Mesenchymal stem cell (in vitro differentiated cells and primary cell): ENCODE measurements at places on chromosomes 1 and 21.

DNA sequence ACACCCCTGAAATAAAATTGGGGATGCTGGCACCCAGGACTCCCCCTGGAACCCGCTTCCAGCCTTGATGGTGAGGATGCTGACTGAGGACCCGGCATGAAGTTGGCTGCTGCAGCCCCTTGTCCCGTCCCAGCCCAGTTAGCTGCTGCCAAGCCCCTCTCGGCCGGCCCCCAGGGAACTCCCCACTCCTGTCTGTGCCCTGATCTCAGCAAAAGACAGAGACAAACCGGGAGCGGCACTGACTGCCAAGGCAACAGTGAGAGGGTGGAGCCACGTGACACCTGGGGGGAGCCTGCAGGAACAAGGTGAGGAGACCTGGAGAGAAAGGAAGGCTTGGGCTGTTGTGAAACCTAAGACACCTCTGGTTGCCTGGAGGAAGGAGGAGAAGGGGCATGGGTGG, 24.7 kb downstream of the CASZ1 start:
- no peak for DNase-seq

DNA sequence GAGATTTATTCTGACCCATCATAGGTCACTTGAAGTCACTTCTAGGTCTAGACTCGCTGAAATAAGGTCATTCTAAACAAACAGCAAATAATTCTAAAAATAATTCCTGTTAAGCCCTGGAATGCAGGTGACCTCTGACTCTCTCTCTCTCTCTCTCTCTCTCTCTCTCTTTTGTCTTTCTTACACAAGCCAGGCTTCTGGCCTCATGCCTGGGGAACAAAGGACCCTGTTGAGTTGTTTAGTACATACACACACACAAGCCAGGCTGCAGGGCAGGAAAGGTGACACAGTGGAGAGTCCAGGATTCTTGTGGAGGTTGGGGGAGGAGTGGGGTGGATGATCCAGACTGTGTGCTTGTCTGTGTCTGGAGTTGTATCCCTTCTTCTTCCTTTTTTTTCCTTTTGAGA, 4.0 kb upstream of the MEX3A start:
- DNase-seq, result peak; percentile 86

GRCh38 chr1:234154320-234155251, 218.7 kb upstream of the COA6 start:
- peak; percentile 68 for DNase-seq

DNA sequence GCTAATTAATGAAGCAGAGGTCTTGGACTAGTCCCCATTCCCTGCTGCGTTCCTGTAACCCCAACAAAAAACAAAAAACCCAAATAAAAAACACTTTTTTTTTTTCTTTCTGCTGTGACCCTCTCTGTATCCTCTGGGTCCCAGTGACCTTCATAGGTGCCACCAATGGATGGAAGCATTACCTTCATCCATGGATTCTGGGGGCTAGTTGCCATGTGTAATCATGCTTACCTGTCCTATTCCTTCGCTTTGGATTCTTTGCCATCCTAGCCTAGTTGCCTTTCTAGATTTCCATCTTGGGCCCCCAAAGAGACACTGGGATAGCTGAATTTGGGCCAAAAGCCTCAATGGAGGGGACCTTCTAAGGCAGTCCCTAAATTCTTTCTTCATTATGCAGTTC, 1208.7 kb downstream of the BRINP3 start:
- DNase-seq, result no peak

- DNase-seq, result peak; percentile 56
Observed at GRCh38 chr1:230215031-230215430, 148.0 kb downstream of the GALNT2 start.

- DNase-seq, result no peak
Observed at GRCh38 chr1:236548452-236548851, 24.7 kb downstream of the LGALS8 start.

GRCh38 chr1:115531631-115532264, 110.0 kb upstream of the VANGL1 start:
- DNase-seq, result no peak

DNA sequence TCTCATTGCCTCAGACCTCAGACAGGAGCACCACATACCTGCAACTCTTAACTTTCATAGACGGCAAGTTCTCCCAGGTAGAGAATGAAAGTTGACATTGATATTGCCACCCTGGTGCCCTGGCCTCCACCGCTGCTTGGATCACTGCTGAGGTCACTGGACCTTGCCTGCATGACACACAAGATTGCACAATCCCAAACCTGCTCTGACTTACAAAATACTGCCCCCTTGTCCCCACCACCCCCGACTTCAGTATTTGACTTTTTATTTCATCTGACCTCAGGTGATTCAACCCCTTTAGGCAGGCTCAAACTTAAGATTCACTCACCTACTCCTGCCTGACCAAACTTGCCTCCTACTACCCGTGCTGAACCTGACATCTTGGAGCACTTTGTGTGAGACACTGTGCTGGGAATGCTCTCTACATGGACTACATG, 43.1 kb upstream of the S1PR1 start:
- no peak for DNase-seq

DNA sequence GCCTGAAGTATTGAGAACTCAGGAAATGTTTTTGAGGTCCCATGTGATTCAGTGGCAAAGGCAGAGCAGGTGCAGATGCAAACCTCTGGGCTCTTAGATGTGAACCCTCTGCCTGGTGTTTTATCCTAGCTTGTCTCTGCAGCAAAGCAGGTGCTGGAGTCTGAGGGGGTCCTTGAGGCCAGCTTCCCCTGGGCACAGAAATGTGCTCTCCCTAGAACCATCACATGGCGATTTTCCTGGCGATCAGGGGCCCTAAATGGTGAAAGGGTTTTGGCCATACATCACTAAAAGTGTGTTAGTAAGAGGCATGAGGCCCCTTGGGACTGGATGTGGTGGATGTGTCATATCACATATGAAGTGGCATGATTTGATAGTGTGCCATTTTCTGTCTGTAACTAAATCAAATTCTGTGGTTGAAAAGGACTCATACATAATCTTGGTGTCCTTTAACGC, 144.8 kb downstream of the ST6GALNAC3 start:
- no peak for DNase-seq

- DNase-seq, result no peak
Observed at GRCh38 chr1:24575905-24576587, 20.2 kb downstream of the NCMAP start.

DNA sequence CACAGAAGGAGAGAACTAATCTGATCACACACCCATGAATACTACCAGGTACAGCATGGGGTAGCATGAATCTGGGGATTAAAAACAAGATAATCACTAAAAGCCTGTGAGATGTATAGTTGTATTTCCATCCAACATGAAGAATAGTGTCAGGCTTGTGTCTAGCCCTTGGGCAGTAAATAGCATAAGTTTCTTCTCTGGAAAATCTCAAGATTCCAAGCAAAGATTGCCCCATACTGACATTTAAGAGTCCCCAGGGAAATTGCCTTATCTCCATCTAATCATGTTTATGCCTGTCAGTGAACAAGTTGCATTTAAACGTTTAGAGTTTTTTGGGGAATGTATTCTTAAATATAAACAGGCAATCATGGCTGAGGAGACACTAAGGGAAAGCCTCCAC, 109.2 kb upstream of the SERTAD4 start:
- peak; percentile 24 for DNase-seq

- peak; percentile 74 for DNase-seq
Observed at GRCh38 chr1:33443080-33443704, 12.3 kb upstream of the PHC2 start.

GRCh38 chr1:29201595-29202051, 19.9 kb upstream of the SRSF4 start:
- DNase-seq, result no peak

- no peak for DNase-seq
Observed at GRCh38 chr1:36763771-36764170, 270.5 kb downstream of the GRIK3 start.

- DNase-seq, result no peak
Observed at GRCh38 chr1:119279456-119280381, 88.9 kb upstream of the HAO2 start.

DNA sequence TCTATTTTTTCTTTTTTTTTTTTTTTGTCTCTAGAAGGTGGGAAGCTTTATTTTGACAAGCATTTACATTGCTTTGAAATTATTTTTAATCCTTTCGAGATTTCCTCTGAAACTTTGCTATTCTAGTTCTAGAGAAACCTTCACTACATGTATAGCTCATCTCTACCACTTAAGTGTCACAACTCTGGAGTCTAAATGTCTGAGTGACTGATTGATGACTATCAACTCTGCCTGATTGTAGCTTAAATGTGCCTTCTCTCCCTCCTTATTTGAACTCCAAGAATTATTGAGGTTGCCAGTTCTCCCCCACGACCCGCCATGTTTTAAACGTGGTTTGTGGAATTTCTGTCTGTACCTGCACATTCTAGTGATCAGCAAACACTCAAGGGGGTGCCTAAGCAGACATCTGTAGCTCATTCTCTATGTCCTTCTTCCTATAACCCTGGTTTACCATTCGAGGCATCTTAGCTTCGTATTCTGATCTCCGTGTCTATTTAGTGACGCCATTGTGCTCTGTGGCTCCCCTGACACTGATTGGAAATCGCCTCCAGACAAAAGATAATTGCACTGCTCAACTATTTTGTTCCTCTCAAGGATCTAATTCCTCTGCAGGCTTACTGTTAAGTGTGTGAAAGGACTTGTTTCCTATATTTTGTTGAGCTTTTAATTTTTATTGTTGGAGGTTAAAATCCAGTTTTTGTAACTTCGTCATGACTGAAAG, 1570.6 kb downstream of the BRINP3 start:
- DNase-seq, result no peak

DNA sequence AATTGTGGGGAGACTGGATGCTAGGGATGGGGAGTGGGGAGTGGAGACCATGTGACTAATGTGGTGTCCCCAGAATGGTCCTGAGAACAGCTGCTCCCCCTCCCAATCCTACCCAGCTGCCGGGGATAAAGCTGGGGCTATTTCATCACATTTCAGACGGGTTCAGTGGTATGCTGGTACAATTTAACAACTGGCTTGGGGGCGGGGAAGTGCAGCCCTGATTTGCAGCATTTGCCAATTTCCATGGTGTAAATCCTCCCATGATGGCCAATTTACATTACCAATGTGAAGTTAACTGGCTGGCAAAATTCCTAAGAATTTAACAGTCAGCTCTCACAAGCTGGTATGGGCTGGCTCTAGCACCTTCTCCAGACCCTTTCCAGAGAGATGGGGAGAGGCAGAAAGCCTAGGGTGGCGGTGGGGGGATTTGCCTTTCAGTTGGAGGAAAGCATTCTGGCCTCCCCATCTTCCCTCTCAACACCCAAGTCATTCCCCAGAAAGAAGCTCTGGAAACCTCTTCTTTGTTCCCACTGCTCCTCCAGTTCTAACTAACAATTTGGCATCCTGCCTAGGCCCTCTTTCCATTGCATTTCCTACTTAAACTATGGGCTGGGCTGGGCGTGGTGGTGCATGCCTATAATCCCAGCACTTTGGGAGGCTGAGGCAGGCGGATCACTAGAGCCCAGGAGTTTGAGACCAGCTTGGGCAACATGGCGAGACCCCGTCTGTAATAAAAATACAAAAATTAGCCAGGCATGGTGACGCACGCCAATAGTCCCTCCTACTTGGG, 11.3 kb upstream of the ADGRB2 start:
- DNase-seq, result no peak

GRCh38 chr1:65509912-65510680, 89.6 kb downstream of the LEPR start:
- DNase-seq, result peak; percentile 87

DNA sequence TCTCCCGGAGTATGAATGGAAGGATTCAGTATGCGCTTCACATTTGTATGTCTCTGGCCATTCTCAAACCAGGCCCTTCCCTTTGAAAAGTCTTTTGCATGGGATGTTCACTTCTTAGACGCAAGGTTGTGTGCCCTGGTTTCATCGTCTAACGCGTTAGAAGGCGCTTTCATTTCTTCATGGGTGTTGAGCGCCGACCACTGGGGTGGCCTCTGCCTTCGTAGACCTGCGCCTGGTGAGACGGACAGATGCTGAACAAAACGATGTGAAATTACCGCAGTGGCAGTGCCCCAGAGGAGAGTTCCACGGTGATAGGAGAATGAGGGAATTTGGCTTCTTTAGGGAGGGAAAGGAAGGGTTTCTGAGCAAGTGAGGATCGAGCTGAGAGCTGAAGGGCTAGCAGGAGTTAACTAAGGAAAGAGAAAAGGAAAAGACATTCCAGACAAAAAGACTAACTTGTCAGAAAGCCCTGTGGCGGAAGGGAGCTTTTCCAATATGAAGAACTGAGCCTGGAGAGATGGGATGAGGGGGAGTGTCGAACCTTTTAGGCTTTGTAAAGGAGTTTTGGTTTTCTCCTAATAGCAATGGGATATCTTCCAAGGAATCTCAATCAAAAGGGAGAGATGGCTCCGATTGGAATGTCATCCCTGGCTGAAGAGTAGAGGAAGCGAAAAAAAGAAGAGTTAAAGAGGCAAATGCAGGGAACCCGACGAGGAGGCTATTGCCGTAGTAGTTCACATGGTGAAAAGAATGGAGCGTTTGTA, 951 bp downstream of the GGPS1 start:
- no peak for DNase-seq

- DNase-seq, result no peak
Observed at GRCh38 chr1:216554934-216555333, 131.7 kb upstream of the USH2A start.

GRCh38 chr1:65471213-65471833, 50.9 kb downstream of the LEPR start:
- no peak for DNase-seq

- peak; percentile 22 for DNase-seq
Observed at GRCh38 chr1:162023181-162023546, 505 bp downstream of the OLFML2B start.

DNA sequence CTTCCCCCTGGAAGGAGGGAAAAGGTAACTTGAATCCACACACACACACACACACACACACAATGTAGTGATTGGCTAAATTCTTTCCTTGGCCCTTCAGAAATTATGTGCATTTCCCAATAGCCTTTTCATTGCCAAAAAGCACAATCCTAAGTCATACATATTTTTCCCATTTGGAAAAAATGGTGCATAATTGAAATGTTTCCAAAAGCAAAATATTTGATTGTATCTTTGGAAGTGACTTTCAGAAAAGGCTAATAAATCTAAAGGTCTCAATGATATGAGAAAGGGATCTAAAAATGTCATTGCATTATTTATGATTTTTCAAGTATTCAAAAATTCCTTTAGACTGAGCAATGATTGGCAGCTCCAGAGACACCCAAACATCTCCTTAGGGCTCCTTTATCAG, 43.5 kb upstream of the NEK7 start:
- no peak for DNase-seq
